ENCODE measurements at places on chromosomes 5 and 9.

DNA sequence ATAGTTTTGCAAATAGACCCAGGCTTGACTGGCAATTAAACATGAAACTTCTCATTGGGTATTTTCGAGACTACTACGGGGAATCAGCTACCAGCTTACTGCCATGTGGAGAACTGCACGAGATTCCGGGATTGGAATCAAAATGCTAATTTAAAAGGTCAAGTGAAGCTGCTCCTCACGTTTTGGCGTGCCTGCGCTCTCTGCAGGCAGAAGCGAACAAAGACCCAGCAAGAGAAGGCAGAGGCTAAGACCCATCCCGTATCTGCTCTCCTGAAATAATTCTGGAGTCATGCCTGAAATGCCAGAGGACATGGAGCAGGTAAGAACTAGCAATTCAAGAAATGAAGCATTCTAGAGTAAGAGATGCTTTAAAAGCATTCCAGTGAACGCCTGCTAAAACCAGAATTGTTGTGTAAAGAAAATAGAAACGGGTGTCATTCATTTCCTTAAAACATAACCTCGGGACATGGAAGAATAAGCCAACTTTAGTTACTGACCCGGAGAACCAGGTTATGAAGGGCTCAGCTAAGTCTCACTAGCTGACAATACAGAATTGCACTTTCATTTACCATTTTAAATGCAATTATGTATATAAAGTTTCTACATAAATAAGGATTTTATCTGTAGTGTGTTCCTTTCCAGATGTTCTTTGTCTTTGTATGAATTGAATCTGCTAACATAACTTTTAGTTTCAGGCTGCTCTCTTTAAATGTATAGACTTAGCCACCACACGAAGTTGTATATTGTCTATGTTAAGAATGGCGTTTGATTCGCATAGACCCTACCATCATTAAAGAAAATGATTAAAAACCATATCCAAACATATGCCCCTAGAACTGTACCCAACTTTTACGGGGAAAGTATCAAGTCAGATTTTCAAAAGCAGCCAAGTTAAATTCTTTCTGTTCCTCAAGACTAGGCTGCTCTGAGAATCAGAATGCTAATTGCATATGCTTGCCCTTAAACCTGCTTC is 2.0 kb upstream of the MAT2B start:
- peak; percentile 88 for DNase-seq

- peak; percentile 87 for DNase-seq
Measured at GRCh38 chr5:33312571-33313549, 127.9 kb upstream of the TARS1 start.

DNA sequence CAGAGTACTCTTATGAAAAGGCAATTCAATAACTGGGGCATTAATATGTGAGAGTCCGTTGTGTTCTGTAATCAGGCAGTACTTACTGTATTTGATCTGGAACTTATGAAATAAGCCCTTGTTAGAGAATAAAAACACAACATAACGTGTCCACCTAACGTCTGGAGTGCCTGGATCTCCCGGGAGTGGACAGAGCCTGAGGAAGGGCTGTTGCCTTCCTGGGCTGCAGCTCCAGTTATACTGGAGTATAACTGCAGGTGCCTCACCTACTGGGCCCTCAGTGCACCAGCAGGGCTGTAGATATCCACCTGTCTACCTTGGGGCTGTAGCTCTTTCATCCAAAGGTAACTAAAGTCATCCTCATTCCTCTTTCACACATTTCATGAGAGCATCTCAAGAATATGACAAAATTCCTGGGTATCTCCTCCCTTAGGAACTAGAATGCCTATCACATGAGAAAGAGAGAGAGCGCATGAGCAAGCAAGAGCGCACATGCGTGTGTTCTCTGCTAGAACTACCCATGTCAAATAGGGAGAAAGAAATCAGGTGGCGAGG is 200.1 kb downstream of the GAPVD1 start:
- DNase-seq = no peak

GRCh38 chr9:37324261-37324683 is 98.2 kb upstream of the GRHPR start:
- DNase-seq = no peak

- no peak for DNase-seq
Measured at GRCh38 chr5:96439477-96440184, 6.6 kb upstream of the PCSK1 start.

- DNase-seq = no peak
Measured at GRCh38 chr5:153439130-153439529, 51.3 kb upstream of the GRIA1 start.

DNA sequence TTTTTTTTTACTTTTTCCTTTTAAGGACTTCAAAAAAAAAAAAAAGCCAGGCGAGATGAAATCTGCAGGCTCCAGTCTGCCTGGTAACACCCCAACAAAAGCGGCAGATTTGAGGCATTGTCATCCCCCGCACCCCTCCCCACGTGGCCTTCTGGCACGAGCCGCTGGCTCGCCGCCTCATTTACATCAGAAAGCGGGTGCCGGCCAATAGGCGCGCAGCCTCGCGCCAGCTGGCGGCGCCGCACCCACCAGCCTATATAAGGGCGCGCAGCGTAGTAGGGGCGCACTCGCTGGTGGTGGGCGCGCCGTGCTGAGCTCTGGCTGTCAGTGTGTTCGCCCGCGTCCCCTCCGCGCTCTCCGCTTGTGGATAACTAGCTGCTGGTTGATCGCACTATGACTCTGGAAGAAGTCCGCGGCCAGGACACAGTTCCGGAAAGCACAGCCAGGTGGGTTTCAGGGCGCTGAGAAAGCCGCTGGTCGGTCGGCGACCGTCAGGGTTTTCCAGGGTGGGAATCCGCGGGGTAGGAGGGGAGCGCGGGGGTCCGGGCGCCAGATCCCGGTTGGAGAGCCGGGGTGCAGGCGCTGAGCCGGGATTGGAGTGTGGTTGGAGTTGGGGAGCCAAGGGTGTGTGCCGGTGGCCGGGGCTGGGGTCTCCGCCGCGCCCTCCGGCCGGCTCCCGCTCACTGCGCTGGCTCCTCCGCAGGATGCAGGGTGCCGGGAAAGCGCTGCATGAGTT is at the start of gene GADD45G:
Gene GADD45G, plus strand, starts transcription at position 284 of the 736 bp plus-strand sequence. Its CDS starts 110 bp downstream, at position 394.
- peak; percentile 30 for DNase-seq

GRCh38 chr5:39661026-39661779 is 236.4 kb upstream of the DAB2 start:
- no peak for DNase-seq

DNA sequence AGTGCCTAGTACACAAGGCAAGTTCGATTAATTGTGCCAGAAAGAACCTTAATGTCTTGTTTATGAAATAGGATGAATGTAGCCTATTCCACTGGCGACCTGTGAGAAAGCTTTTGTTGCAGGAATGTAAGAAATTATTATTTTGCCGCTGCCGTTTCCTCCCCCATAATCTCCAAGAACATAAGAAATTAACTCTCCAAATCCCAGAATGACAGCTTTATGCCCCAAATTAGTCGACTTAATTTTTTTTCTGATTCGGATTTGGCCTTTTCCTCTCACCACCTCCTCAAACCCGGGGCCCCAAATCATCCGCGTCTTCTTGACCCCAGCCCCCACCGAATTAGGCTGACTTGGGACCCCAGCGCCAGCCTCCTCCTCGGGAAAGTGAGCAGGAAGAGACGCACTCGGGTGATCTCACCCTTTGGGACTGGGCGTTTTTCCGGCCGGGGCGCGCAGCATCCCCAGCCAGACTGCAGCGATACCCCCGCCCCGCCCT is 682 bp upstream of the SPTAN1 start:
- DNase-seq = no peak

DNA sequence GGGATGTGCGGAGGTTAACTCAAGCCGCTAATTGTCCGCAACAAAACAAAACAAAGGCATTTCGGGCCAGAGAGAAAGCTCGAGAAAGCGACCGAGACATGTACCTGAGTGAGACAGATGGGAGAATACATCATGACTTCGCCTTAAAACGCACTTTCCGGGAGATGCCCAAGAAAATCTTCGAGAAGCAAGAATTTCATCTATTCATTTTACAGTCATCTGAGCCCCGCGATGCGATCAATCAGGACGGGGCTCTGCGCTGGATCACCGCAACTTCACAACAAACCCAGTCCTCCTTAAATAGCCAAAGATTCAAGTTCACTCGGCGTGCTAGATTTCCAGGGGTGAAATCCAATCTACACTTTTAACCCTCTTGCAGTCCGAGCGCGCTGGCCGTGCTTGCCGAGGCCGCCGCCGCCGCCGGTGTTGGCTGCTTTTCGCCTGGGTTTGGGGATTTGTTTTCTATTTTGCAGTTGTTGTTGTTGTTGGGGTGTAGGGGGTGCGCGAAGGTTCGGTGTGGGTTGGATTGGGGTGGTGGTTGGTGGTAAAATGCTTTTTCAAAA is 482 bp downstream of the NFIB start:
- DNase-seq = no peak

DNA sequence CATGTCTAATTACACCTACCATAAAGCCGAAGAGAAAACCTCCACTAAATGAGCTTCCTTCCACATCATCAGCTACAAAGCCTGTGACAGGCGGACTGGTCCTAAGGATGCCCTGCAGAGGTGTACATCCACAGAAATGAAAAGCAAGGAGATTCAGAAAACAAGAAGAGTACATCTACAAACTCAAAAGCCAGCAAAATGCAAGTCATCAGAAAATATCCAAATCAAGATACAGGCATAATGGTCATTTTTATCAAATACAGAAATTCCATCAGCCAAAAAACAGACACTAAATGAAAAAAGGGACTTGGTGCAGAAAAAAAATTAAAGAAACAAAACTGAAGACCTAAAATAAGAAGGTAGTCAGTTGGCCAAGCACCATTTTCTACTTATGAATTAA is 79.7 kb downstream of the FRMD3 start:
- no peak for DNase-seq

DNA sequence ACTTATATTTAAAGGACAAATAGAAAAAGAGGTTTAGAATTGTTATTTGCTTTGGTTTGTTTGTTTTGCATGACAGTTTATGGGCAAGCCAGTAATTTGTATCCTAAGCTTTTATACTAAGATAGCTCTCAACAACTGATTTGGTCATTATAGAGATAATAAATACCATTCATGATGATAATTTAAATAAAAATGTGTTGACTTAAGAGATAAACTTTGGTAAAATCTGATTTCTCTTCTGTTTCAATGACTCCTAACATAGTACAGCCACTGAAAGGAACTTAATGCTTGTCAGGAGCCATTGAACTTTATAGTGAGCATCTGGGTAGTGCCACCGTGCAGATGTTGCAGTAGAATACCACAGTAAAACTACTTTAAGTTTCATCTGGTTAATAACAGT is 160.7 kb upstream of the ACOT12 start:
- DNase-seq = no peak
